ENCODE measurements at places on chromosomes 6 and 20.

GRCh38 chr6:130426066-130426721 is 60.4 kb downstream of the TMEM200A start:
- DNase-seq, result no peak

- no peak for DNase-seq
Observed at GRCh38 chr6:134058622-134059366, 6.4 kb upstream of the SLC2A12 start.

GRCh38 chr6:23245572-23245971 is 676.2 kb downstream of the HDGFL1 start:
- no peak for DNase-seq

GRCh38 chr6:13586603-13587542 is 12.5 kb downstream of the SIRT5 start:
- no peak for DNase-seq

DNA sequence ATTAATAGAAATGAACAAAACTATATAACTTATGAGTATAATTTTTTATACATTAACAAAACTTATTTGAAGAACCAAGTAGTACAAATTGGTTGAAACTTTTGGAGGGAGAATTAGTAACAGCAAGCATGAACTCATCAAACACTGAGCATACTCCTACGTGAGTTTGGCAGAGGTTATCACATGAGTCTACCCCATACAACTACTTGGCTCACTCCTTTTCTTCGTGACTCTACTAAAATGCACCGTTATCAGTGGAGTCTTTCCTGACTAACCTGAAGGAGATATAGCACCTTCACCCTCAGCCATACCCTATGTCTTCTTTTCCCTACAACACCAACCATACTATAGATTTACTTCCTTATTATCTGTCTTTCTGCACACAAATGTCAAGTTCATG is 794.2 kb downstream of the TFAP2A start:
- DNase-seq, result no peak

- no peak for DNase-seq
Observed at GRCh38 chr6:84798257-84798656, 33.9 kb upstream of the TBX18 start.

All from NCI-H2171 (cell line).